ENCODE measurements at places on chromosomes 13 and 19.

GRCh38 chr13:42094516-42095040, 46.1 kb downstream of the DGKH start:
- H3K27me3 ChIP-seq: no peaks in the 10 kb centered on the region
- no peaks in the 10 kb centered on the region for H3K4me1 ChIP-seq
- no peak overlapping the region for H3K4me3 ChIP-seq
- no peak overlapping the region for H3K27ac ChIP-seq
- DNase-seq: no peak

GRCh38 chr19:51457351-51458013, 772 bp downstream of the SIGLEC8 start:
- no peaks in the 10 kb centered on the region for H3K36me3 ChIP-seq
- peaks cover 14% of the 10 kb centered on the region for H3K27me3 ChIP-seq
- H3K27ac ChIP-seq: no peak overlapping the region
- no peak overlapping the region for H3K4me3 ChIP-seq

- no peak overlapping the region for H3K27ac ChIP-seq
- no peaks in the 10 kb centered on the region for H3K27me3 ChIP-seq
- peaks cover 22% of the 10 kb centered on the region for H3K4me1 ChIP-seq
- H3K36me3 ChIP-seq: peaks cover 7% of the 10 kb centered on the region
- no peak overlapping the region for H3K4me3 ChIP-seq
Observed at GRCh38 chr13:111227405-111227804, 93.0 kb upstream of the TEX29 start.

DNA sequence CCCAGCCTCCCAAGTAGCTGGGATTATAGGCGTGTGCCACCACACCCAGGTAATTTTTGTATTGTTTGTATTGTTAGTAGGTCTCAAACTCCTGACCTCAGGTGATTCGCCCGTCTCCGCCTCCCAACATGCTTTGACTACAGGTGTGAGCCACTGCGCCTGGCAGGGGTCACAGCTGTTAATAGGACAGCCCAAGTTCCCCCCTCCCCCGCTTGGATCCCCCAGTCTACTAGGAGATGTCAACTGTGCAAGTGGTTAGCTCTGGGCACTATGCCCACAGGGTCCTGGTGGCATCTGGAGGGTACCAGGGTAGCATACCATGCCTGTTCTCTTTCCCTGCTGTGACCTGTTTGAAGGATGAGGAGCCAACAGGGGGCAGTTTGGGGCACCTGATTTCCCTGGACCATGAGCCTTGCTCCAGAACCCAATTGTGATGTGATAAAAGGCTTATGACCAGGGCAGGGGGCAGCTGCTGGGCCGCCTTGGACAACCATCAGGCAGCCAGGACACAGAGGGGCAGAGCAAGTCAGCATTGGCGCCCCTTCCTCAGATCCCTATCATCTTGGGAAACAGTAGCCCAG, at the start of gene TSPAN16:
TSPAN16 (plus strand) TSS at position 496 of the 581 bp plus-strand sequence. CDS start 138 bp downstream, outside the sequence.
- no peak within 1 kb of the TSS for H3K27ac ChIP-seq
- H3K4me1 ChIP-seq: peaks cover 5% of the 10 kb centered on the region
- H3K27me3 ChIP-seq: peaks cover 45% of the 10 kb centered on the region
- DNase-seq: no peak

- no peak overlapping the region for H3K27ac ChIP-seq
- no peak overlapping the region for H3K4me3 ChIP-seq
- H3K36me3 ChIP-seq: no peaks in the 10 kb centered on the region
- H3K27me3 ChIP-seq: peaks cover 7% of the 10 kb centered on the region
- H3K4me1 ChIP-seq: no peaks in the 10 kb centered on the region
Observed at GRCh38 chr19:718251-718951, 9.7 kb downstream of the PALM start.

DNA sequence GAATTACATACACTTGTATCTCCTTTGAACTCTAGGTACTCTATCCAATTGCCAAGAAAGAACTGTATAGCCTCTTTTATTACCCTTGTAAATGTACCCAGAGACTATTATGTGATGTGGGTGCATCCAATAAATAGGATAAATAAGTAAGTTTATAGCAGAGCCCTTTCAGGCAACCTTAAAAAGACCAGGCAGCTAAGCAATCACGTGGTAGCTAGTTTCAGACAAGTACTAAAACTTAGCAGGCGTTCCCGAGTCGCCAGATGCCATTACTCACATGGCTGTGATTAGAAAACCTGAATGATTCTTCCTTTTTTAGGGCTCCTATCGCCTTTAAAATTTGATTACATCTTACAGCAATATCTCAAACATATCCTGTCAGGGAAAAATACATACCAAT, 1303.0 kb downstream of the EFNB2 start:
- DNase-seq: no peak
- no peaks in the 10 kb centered on the region for H3K27me3 ChIP-seq
- no peaks in the 10 kb centered on the region for H3K4me1 ChIP-seq
- H3K4me3 ChIP-seq: no peak overlapping the region

DNA sequence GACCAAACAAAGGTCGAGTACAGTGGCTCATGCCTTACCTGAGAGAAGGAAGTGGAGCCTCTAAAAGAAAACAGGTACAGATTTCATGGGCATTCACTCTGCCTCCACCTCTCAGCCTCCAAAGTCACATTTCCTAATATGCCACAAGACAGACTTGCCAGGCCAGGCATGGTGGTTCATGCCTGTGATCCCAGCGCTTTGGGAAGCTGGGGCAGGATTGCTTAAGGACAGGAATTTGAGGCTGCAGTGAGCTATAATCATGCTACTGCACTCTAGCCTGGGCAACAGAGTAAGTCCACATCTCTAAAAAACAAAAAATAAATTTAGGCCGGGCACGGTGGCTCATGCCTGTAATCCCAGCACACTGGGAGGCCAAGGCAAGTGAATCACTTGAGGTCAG, 10.9 kb upstream of the DNMT1 start:
- H3K4me3 ChIP-seq: no peak overlapping the region
- H3K36me3 ChIP-seq: no peaks in the 10 kb centered on the region
- no peak overlapping the region for H3K27ac ChIP-seq
- peaks cover 8% of the 10 kb centered on the region for H3K4me1 ChIP-seq
- no peak for DNase-seq
- H3K27me3 ChIP-seq: no peaks in the 10 kb centered on the region

DNA sequence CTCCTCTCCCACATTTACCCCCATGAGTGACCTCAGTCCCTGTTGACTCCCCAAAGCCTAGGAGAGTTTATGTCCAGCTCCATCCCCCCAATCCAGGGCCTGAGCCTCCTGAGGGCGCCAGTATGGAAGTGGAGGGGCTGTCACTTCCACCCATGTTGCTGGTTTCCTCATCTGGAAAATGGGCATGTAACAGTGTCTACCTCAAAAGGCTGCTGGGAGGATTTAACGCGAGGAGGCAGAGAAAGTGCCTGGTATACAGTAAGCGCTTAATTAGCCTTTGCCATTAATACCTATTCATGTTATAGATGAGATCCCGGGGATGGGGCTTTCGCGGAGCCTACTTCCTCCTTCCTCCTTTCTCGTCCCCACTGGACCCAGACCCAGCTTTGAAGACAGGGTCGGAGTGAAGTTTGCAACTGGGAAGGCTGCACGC, 476 bp downstream of the TYK2 start:
- H3K4me1 ChIP-seq: peaks cover 23% of the 10 kb centered on the region
- peaks cover 23% of the 10 kb centered on the region for H3K36me3 ChIP-seq
- DNase-seq: no peak
- H3K27ac ChIP-seq: peak overlapping the region; percentile 94

GRCh38 chr13:26198116-26198515, 24.0 kb downstream of the RNF6 start:
- no peak overlapping the region for H3K27ac ChIP-seq
- H3K4me3 ChIP-seq: no peak overlapping the region
- no peaks in the 10 kb centered on the region for H3K27me3 ChIP-seq
- DNase-seq: no peak

DNA sequence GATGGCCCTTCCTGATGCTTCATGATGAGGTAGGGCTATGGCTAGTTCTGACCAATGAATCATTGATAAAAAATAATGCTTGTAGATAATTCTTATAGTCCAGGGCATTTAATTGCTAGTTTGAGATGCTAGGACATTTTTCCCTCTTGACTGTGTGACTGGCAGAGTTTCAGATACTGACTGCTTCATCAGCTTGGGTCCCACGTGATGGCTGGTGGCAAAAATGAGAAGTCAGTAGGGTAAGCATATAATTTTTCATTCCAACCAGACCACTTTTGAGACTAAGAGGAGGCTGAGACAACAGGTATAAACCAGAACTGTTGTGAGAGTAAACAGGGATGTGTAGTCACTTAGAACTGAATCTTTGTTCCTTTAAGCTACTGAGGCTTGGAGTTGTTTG, 183.3 kb downstream of the HS6ST3 start:
- no peaks in the 10 kb centered on the region for H3K4me1 ChIP-seq
- H3K27me3 ChIP-seq: no peaks in the 10 kb centered on the region
- H3K36me3 ChIP-seq: no peaks in the 10 kb centered on the region
- H3K4me3 ChIP-seq: no peak overlapping the region
- no peak overlapping the region for H3K27ac ChIP-seq

- H3K4me1 ChIP-seq: peaks cover 4% of the 10 kb centered on the region
- H3K27me3 ChIP-seq: no peaks in the 10 kb centered on the region
- H3K27ac ChIP-seq: no peak overlapping the region
- no peak overlapping the region for H3K4me3 ChIP-seq
Observed at GRCh38 chr19:40305403-40305802, 20.3 kb upstream of the AKT2 start.

GRCh38 chr19:823565-824121, 1.9 kb upstream of the PLPPR3 start:
- no peaks in the 10 kb centered on the region for H3K4me1 ChIP-seq
- no peak overlapping the region for H3K4me3 ChIP-seq
- no peaks in the 10 kb centered on the region for H3K36me3 ChIP-seq
- H3K27me3 ChIP-seq: peaks cover 17% of the 10 kb centered on the region

GRCh38 chr13:111184458-111185401, 69.6 kb downstream of the ARHGEF7 start:
- H3K27me3 ChIP-seq: no peaks in the 10 kb centered on the region
- H3K36me3 ChIP-seq: peaks cover 34% of the 10 kb centered on the region
- peak; percentile 77 for DNase-seq
- peak overlapping the region; percentile 50 for H3K4me3 ChIP-seq

DNA sequence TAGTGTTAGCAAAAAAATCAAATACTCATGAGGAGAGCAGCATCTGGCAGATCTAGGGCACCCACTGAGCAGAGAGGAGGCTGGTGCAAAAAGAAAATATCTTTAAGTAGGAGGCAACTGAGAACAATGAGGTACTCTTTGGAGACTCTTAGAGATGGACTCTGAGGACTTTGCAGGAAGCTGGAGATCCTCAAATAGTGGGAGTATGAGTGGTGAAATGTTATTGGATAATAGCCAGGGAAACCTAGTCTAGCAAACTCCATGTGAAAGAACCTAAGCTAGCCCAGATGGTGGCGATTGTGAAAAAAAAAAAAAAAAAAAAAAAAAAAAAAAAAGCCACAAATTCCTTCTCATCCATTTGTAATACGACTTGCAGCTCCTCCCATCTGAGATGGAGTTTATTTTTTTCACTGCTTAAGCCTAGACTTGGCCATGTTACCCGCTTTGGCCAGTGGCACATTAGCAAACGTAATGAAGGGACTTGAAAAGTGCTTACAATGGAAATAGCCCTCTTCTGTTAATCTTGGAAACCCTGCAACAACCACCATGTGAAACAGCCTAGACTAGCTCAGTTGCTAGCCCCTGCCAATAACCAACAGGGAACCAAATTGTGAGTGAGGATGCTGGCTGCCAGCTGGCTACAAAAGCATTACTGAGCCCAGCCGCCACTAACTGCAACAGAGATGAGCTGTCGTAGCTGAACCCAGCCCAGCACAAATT, 476.2 kb downstream of the KLF12 start:
- H3K27me3 ChIP-seq: no peaks in the 10 kb centered on the region
- H3K36me3 ChIP-seq: no peaks in the 10 kb centered on the region
- no peak overlapping the region for H3K4me3 ChIP-seq
- peaks cover 3% of the 10 kb centered on the region for H3K4me1 ChIP-seq
- no peak for DNase-seq

GRCh38 chr19:3784607-3785450, 1.4 kb downstream of the MATK start:
- H3K27me3 ChIP-seq: no peaks in the 10 kb centered on the region
- H3K36me3 ChIP-seq: peaks cover 24% of the 10 kb centered on the region
- no peak for DNase-seq
- H3K4me3 ChIP-seq: peak overlapping the region; percentile 81
- peaks cover 36% of the 10 kb centered on the region for H3K4me1 ChIP-seq

Measured in activated CD8-positive, alpha-beta memory T cell treated with anti-CD3 and anti-CD28 coated beads, Interleukin-2, amount 10 ng/mL, durations not matched to agents 7 days and 5 days (primary cell).